ENCODE measurements at places on chromosomes 1 and 21.

DNA sequence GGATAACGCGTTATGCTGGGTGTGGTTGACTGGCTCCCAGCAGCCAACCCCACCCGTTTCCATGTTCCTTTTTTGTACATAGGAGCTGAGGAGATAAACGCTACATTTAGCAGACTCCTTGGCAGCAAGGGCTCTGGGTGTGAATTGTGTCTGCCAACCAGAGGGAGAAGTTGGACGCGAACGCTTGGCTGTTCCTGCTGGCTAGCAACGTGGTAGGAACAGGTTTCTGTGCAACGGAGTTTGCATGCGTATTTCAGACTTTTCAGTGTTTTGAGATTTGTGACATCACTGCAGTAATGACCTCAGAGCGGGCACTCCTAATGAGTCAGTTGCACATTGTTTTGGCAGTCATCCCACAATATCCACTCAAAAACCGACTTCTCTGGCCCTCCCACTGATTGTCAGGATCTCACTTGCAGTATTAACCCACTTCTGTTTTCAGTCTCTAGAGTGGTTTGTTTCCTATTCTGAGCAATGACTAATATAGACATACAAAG lies 98.7 kb upstream of the RGS1 start:
- DNase-seq: peak; percentile 68

DNA sequence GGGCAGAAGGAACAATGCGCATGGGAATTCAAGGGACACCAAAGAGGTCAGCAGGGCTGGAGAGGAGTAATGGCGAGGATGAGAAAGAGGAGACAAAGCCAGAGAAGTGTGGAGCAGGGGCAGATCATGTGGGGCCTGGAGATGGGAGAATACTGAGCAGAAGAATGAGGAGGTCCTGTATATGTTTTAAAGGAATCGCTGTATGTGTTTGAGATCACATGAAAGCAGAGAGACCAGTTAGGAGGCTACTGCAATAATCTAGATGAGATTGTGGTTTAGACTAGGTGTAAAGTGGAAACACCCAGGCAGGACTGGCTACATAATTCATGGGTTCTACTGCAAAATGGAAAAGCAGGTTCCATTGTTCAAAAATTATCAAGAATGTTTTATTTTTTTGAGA lies 33.3 kb upstream of the SLC30A10 start:
- no peak for DNase-seq

DNA sequence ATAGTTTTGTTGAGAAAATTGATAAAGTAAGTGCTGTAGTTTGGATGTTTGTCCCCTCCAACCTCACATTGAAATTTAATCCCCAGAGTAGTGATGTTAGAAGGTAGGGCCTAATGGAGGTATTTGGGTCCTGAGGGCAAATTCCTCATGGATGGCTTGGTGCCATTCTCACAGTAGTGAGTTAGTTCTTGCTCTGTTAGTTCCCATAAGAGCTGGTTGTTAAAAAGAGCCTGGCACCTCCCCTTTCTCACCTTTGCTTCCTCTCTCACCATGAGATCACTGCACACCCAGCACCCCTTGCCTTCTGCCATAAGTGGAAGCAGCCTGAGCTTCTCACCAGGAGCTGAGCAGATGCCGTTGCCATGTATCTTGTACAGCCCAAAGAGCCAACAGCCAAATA lies 354.8 kb upstream of the NFIA start:
- no peak for DNase-seq

DNA sequence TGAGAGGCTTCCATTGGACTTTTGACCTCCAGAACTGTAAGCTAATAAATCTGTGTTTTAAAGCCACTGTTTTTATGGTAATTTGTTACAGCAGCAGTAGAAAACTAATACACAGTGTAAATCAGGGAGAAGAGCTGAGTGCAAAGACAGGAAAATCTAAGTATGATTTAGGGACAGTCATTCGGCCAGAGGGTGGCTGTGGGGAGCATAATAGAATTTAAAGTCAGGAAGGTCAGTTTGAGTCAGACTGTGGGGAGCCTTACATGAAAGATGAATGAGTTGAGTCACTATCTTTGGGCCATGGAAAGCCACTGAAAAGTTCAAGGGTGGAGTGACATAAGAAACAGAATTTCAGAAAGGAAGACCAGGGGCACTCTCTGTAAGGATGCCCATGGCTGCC lies 52.4 kb upstream of the SSX2IP start:
- no peak for DNase-seq

Measured in stromal cell of bone marrow (primary cell).